Memory B cell (primary cell): ENCODE measurements at places on chromosomes 1 and 21.

DNA sequence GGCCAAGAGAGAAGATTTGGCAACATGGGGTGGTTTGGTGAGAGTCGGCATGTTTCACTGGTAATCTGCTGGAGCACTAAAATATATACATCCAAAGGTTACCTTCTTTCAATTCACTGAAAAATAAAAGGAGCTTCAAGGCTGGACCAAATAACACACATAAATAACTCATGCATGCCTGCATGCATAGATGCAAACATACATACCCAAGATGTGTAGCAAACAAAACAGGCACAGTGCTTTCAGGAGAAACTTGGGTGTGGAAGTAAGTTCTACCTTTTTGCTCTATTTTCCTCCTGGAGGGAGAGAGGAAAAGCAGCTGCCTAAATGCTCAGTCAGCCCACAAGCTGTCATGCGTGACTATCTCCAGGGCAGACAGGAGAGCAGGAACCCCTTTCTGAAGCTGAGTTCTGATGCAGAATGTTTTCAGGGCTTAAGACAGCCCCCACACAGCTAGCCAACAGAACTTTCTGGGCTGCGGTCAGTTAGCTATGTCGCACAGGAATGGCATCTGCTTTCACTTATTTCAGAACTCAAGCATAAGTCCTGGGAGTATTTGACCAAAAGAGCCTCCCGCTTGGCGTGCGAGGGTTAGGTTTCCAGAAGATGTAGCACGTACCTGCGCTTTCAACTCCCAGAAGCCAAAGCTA, 166.2 kb downstream of the TOMM20 start:
- no peak for DNase-seq

DNA sequence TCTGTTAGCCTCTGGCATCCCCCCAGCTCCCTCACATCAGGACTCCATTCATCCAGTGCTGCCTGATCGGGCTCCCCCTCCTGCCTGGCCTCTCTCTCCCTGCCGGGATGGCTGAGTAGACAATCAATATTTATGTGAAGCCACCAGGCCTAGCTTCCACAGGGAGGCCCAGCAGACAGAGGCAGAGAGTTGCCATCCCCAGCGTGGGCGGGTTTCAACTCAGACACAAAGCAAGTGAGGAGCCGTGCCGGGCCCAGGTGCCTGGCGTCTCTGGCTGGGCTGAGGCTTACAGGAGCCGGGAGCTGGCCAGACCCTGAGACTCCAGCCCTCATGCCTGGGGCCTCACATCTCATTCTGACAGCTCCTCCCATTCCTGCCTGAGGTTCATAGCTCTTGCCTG, 34.5 kb upstream of the ATP2B4 start:
- DNase-seq: no peak

DNA sequence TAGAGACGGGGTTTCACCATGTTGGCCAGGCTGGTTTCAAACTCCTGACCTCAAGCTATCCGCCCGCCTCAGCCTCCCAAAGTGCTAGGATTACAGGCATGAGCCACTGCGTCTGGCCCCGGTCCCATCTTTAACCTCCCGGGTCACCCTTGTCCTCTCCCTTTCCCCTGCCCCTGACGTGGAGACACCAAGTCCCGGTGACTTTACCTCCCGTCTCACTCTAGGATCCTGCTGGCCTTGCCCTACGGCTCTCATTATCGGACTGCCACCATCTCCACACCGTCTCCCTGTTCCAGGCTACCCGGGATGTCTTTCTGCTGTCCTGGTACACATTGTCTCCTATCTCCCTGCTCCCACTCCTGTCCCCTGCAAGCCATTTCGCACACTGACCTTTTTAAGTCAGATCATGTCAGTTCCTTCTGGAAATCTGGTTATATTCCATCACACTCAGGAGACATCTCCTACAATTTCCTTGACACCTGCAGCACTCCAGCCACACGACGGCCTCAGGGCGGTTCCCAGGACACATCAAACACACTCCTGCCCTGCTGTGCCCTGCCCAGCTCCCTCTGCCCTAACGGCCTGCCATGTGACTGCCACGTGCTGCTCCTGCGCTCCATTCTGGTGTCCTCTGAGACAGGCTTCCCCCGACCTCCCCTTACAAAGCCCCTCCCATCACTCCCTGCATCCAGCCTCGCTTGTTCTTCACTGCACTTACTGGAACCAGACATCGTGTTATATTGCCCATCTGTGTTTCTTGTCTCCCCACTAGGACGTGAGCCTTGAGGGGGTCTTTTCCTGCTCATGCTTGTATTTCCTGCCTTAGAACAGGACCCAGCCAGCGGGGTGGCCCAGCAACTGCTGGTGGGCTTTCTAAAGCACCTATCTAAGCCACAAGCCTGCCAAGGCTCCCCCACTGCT, 32.7 kb downstream of the TTC39A start:
- DNase-seq: no peak

GRCh38 chr1:17689011-17689410, 66.1 kb upstream of the ACTL8 start:
- DNase-seq: no peak

GRCh38 chr1:8631163-8631562, 186.3 kb downstream of the RERE start:
- no peak for DNase-seq

DNA sequence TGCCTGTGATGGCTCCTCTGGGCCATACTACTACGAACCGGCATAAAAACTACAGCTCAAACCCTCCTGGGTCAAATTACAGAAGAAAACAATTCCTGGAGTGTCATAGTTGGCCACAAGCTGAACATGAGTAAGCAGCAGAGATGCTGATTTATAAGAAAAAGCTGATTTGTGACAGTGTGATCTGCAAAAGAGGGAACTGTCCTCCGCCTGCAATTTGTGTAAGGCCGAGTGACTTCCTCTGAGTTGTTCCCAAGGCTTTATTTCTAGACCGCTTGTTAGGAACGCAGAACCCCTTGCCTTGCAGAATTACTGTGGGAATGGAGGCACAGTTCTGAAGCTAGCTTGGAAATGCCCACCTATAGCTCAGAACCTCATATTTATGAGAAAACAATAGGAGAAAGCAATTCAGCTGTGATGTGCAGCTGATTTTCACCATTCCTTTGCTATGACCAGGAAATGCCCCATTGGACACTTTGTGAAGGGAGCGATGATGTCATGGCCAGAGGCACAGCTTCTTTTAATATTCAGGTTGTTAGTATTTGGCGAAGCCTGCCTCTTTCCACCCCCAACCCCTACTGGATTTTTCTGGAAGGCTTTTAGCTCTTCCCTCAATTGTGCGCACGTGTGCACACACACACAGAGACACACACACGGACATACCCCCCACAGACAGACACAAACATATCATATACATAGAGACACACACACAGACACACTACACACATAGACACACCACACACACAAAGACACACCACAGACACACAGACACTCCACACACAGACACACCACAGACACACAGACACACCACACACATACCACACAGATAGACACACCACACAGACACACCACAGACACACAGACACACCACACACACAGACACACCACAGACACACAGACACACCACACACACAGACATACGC, 47.6 kb downstream of the IER5 start:
- no peak for DNase-seq

GRCh38 chr1:39445573-39445972, 45.9 kb upstream of the BMP8A start:
- no peak for DNase-seq
